Daoy (cell line): ENCODE measurements at places on chromosomes 3 and 15. TPM values are rescaled to one million over a fixed set of nuclear protein-coding genes. Genes with fewer than 3 reads are reported as not detected.

SACM1L gene
- total RNA-seq: 15.3 and 15.7 TPM in 2 replicates

C3orf52 gene
- 14.7 and 18.1 TPM in 2 replicates for total RNA-seq

FANCD2OS gene
- not detected in 2 replicates for total RNA-seq

ZBTB47 gene
- total RNA-seq: 2.5 and 5.7 TPM in 2 replicates

GRCh38 chr3:168738527-168739325 lies 643.0 kb upstream of the GOLIM4 start:
- no peak for DNase-seq

DNA sequence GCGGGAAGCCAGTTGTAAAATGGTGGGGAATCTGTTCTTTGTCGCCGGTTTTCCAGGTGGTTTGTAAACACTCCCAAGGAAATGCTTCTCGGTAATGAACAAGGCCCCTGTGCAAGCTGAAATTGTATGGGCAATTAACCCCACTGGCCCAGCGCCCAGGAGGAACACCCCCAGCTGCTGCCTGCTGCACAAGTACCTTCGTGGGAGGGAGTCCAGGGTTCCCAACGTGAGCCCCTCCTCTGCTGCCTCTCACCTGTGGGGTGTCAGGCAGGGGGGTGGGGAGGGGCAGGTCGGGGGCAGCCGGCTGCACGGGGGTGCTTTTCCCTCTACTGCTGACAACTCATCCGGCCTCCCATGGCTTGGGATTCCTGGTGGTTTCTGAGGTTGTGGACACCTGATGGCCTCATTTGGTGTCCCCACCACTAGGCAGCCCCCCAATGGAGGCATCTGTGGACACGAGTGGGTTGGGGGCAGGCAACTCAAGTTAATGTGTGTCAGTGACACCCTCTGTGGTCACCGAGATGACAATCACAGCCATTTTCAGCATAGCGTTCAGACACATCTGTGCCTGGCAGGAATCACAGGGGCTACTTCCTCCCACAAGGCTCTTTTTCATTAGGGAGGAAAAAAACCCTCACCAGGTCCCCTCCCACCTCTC lies 35.6 kb upstream of the PRR23E start:
- DNase-seq: no peak

DNA sequence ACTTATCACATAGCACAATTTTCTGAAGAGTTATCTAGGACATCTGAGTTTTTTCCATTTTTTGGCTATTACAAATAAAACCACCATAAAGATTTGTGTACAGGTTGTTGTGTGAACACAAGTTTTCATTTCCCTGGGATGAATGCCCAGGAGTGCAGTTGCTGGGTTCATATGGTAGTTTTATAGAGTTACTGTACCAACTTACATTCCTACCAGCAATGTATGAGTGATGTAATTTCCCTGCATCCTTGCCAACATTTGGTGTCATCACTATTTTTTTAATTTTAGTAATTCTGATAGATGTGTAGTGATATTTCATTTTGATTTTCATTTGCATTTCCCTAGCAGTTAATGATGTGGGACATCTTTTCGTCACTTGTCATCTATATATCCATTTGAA lies 20.5 kb downstream of the FILIP1L start:
- no peak for DNase-seq

- DNase-seq: no peak
Measured at GRCh38 chr3:17479681-17480405, 262.6 kb downstream of the TBC1D5 start.

DNA sequence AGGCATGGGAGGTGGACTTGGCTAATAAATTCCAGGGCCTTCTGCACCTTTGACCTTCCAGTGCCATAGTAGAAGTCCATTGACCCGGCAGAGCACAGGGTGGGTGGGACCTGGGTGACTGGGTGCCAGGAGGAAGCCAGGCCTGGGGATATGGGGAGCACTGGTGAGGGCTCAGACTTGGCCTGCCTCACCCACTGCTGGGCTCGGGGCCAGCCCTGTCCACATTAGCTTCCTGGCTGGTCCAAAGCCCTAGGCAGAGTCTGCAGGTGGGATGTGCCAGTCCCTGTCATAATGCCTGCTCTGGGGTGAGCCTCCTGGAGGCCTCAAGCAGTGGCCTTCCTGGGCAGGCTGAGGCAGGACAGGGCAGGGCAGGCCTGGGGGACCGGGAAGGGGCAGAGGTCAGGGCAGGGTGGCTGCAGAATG lies 38.1 kb upstream of the CHRNB4 start:
- no peak for DNase-seq
